ENCODE measurements at places on chromosomes 11 and 22.

- no peak for DNase-seq
Observed at GRCh38 chr11:118054712-118055640, 21.9 kb upstream of the TMPRSS4 start.

DNA sequence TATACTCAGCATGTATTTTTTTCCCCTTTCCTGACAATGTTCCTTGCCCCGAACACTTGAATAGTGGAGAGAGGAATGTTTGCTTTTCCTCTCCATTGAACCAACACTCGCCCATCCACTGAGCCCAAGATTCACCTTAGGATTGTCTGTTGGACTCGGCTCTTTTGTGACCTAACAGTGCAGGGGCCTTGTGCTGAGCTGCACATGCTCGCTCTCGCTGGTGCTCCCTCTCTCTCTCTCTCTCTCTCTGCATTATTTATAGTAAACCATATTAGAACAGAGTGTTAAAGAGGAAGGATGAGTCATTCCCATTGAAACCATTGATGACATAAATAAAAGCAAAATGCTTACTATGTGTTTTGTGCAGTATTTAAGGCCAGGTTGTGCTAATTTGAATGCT lies 20.7 kb downstream of the ZBTB16 start:
- DNase-seq = no peak

DNA sequence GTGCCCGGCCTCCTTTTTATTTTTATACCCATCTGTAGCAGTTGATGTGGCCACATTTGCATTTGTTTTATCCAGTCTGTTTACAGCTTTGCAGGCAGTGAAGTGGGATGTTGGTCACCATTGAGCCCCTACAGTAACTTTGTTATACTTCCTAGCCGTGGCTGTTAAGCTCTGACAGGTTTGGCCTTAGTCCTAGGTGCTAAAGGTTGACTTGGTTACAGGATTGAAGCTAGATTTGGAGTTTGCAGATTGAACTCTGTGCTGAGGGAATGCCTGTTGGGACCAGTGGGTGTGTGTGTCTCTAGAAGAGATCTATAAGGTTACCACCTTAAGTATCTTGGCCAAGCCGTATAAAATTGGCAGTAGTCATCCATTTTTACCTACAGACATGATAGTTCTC lies 91.2 kb downstream of the PPP6R3 start:
- no peak for DNase-seq

- no peak for DNase-seq
Observed at GRCh38 chr22:28379075-28379779, 300.4 kb downstream of the TTC28 start.

- DNase-seq = no peak
Observed at GRCh38 chr11:113521737-113522517, 46.7 kb upstream of the DRD2 start.

- DNase-seq = no peak
Observed at GRCh38 chr11:13043912-13044628, 35.0 kb downstream of the RASSF10 start.

- DNase-seq = no peak
Observed at GRCh38 chr22:35879351-35879750, 149.3 kb downstream of the RBFOX2 start.
